ENCODE measurements at places on chromosomes 4 and X. TPM values are rescaled to one million over a fixed set of nuclear protein-coding genes. Genes with fewer than 3 reads are reported as not detected.

HMX1 gene
- 10.0 TPM for total RNA-seq

DNA sequence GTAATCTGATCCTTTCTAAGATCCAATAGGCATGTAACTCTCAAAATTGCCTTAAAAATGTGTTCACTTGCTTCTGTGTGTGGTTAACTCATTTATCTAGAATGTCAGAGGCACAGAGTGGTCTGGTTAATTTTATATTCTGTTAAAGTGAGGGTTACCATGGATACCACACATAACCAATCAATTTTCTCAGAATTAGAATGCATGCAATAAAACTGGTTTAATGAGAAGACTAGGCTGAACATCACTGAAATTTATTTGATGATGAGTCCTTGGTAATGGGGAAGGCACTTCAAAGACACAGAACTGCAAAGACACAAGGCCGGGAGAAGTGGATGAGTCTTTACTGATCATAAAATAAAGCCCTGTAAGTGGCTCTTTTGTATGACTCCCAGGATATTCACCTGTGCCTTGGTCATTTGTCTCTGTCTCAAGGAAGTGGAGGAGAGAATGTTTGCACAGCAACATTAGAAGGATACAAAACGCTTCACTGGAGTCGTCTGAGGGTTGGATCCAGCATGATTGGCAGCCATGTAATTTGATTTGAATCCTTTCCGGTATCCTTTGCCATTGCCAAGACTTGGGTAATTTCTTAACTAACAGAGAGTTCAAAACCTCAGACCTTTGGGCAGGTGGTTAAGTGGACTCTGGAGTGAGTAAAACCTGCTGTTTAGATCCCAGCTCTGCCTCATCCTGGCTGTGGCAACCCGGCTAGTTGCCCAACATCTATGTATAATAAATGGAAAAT is 94.0 kb upstream of the RBPJ start:
- no peak for DNase-seq

DNA sequence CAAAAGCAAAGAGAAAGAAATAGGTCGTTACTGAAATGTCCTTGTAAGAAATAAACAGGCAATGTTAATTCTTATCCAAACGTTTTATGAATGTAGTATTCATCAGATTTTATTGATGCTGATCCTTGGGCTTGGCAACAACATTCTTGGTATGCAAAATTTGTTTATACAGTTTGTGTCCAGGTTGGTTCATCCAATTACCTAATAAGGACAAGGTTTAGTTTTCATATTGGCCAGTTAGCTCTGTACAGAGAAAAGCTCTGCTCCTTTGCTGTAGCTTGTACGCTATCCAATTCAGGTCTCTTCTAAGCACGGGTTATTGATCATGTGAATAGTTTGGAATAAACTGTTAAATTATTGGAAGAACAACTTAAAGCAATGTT is 14.4 kb upstream of the CCNG2 start:
- DNase-seq, result no peak

UGT2B11 gene
- not detected for total RNA-seq
